ENCODE measurements at places on chromosomes 2 and 18.
A peak's percentile ranks its signal among the peaks of the same experiment; 100 is the strongest.

DNA sequence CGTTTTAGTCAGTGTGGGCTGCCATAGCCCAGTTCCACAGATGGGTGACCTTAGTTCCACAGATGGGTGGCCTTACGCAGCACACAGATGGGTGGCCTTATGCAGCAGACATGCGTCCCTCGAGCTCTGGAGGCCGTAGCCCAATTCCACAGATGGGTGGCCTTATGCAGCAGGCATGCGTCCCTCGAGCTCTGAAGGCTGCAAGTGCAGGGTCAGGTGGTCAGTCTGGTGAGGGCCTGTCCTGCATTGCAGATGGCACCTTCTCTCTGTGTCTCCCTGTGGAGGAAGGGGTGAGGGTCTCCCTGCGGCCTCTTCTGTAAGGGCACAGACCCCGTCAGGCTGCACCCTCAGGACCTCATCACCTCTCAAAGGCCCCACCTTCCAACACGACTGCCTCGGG is 189.5 kb upstream of the TPO start:
- DNase-seq, result no peak

GRCh38 chr18:74916773-74917393 is 292.1 kb downstream of the PTGR3 start:
- DNase-seq, result no peak

DNA sequence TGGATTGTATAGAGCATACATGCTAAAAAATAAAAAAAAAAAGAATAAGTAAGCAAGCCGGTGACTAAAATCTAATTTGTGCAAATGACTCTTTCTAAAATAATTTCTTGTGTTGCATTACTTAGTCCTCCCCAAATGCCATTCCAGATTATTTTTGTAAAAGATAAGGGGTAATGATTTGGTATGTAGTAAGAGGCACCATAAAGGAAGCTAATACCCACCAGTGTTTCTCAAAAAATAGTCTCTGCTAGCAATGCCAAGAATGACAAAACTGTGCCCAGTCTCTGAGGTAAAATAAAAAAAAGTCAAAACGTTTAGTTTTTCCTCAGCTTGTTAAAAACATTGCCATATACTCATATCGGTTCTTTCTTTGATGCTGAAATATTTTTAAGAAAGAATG is 2.7 kb downstream of the METTL5 start:
- no peak for DNase-seq

DNA sequence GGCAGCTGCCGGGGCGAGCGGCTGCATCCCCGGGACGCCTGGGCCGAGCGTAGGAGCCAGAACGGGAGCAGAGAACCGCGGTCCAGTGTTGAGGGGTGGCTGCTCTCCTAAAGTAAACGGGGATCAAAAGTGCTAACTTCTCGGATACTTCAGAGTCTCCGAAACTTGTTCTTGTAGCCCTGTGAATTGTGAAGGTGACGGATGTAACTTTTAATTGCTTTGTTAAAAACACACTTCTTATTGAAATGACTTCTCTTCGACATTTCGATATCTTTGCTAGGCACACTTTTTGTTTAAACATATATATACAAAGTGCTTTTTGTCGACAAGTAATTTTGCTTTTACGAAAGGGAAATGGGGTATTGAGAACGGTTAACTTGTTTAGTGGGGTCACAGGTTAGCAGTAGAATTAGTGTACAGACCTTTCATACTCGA is 540 bp downstream of the ATP9B start:
- no peak for DNase-seq

GRCh38 chr2:144780983-144781382 is 261.1 kb upstream of the ZEB2 start:
- no peak for DNase-seq

- peak; percentile 37 for DNase-seq
Observed at GRCh38 chr2:228048838-228049490, 132.5 kb downstream of the SPHKAP start.
